ENCODE measurements at places on chromosomes 3 and 15.

DNA sequence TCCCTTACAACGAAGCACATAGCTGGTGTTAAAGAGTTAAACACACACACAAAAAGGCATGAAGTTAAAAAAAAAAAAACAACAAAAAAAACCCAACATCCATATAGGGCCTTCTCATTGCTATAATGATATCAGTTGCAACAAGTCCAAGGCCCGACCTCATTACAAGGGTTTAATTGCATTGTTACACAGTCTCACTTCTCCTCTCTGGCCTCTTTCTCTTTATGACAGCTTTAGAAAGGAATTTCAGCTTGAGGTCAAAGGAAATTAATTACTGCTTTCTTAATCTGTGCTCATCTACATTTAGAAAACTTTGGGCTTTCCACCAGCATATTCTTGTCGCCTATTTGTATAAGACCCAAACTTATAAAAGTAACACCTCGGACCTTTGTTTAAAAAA is 342.1 kb downstream of the NR2F2 start:
- no peak for DNase-seq

DNA sequence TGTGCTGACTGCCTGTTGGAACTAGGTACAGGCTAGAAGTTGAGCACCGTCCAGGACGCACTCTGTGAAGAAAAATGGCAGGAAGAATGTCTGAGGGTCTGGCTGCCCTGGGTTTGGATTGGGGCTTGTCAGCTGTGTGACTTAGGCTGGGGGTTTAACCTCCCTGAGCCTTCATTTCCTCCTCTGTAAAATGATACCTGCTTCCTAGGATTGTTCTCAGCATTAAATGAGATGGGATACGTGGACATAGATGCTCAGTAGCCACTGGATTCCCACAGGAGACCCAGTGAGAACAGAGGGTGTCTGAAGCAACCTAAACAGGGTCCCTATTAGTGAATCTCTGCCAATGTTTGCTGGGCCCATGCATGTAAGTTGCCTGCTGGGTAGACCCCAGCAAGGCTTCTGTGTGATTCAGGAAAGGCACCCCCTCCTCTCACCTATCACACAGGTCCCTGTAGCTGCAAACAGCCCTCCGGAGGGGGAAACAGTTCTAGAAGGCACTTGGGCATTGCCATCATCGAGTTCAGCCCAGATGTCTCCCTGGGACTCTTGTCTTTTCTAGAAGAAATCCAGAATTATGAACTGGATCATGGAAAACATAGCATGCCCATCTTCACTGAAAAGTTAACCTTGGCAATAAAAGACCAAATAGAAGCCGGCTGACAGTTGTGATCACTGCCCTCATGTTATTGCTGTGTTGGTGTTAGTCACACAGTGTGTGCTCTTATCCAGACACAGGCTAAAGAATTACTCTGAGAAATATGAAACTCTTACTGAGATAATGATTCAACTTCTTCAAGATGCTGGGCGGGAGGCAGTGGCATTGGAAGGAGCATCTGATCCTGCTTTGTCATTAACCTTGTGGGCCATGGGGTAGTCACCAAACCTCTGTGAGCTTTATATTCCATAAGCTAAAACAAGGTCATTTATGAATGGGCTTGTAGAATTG is 64.5 kb downstream of the SMAD6 start:
- no peak for DNase-seq

DNA sequence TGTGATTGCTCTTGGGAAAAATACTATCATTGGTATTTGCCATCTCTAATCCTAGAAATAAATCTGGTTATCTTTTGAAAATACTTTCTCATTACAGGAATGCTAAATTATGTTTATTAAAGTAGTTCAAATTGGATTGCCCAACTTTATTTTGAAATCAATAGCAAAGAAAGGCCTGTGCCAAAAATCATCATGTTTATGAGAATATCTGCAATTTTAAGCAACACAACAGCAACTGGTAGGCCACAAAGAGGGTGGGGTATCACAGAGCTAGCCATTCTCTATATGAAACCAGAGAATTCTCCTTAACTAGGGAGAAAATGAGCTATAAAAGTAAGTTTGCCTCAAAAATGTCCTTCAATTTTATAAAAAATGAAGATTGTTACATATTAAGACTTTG is 11.9 kb upstream of the TM4SF19 start:
- DNase-seq = no peak

DNA sequence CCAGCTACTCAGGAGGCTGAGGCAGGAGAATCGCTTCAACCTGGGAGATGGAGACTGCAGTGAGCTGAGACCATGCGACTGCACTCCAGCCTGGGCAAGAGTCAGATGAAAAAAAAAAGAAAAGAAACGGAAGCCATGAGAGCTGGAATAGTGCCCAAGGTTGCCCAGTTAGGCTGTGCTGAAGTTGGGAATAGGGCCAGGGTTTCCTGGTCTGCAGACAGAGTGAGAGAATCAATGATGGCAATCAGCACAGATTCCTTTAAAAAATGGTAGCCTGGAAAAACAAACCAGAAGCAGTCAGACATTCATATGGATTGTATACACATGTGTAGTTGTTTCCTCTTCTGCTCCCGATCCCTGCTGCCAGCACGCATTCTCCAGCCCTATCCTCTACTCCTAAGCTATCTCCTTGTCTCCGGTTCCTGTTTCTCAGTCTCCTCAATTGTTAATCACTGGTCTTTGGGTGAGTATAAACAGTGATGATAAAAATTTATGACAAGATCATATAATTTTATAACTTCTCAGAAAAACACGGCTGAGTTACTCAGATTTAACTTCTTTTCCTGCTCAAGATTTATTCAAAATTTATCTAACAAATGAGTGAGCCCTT is 316.2 kb upstream of the UMPS start:
- no peak for DNase-seq

GRCh38 chr3:32484436-32484835 is 18.2 kb downstream of the CMTM6 start:
- DNase-seq = no peak

DNA sequence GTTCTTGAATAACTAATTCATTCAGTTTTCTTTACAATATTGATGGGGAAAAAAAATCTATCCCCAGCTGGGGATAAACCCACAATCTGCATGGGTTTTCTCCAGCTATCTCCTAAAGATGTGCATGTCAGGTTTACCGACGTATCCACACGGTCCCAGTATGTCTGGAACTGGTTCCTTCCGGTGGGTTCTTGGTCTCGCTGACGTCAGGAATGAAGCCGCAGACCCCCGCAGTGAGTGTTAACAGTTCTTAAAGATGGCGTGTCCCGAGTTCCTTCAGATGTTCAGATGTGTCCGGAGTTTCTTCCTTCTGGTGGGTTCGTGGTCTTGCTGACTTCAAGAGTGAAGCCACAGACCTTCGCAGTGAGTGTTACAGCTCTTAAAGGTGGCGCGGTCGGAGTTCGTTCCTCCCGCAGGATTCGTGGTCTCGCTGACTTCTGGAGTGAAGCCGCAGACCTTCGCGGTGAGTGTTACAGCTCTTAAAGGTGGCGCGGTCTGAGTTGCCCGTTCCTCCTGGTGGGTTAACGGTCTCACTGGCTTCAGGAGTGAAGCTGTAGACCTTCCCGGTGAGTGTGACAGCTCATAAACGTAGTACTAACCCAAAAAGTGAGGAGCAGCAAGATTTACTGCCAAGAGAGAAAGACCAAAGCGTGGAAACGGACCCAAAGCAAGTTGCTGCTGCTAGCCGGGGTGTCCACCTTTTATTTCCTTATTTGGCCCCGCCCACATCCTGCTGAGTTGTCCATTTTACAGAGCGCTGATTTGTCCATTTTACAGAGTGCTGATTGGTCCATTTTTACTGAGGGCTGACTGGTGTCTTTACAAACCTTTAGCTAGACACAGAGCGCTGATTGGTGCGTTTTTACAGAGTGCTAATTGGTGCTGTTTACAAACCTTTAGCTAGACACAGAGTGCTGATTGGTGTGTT is 195.1 kb upstream of the NR2F2 start:
- DNase-seq = no peak

- DNase-seq = no peak
Measured at GRCh38 chr3:147395899-147396711, 10.2 kb downstream of the ZIC4 start.

GRCh38 chr3:98890965-98891910 is 10.3 kb downstream of the DCBLD2 start:
- DNase-seq = no peak
